ENCODE measurements at places on chromosomes 12 and 14.
A peak's percentile ranks its signal among the peaks of the same experiment; 100 is the strongest.

GRCh38 chr12:90839346-90839745, 115.6 kb downstream of the CCER1 start:
- DNase-seq = no peak

GRCh38 chr14:71290301-71290700, 383.0 kb downstream of the PCNX1 start:
- DNase-seq = no peak

DNA sequence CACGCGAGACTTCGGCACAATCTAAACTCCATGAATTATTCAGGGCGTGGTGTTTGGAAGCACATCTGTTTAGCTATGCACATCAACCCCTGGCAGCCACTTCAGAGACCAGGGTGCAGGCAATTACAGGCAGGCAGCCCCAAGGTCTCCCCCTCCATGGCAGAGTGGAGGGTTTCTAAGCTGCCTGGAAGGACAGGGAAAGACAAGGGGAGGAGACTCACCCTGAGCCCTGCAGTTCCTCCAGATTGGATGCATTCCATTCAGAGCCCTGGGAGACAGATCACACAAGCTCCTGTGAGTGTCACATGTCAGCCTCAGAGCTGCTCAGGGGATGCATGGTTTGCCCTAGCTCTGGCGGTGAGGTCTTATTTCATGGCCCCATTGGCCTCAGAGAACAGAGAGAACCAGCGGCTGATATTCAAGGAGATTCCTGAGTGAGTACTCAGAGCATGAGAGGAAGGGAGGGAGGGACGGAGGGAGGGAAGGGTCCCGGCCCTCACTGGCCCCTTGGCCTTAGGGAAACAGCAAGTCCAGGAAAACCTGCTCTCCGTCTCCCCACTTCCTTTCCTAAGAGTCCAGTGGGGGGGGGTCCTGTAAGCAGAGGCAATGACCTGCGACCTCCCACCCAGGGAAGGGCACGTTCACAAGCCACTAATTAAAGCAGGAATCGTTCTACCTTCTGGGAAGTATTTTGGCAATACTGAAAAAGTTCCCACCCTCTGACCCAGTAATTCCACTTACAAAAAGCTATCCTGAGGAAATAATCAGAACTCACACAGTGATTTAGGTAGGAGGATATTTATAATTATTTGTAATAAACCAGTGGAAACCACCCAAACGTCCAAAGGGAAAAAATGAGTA, 55.1 kb downstream of the SSH1 start:
- DNase-seq = no peak

DNA sequence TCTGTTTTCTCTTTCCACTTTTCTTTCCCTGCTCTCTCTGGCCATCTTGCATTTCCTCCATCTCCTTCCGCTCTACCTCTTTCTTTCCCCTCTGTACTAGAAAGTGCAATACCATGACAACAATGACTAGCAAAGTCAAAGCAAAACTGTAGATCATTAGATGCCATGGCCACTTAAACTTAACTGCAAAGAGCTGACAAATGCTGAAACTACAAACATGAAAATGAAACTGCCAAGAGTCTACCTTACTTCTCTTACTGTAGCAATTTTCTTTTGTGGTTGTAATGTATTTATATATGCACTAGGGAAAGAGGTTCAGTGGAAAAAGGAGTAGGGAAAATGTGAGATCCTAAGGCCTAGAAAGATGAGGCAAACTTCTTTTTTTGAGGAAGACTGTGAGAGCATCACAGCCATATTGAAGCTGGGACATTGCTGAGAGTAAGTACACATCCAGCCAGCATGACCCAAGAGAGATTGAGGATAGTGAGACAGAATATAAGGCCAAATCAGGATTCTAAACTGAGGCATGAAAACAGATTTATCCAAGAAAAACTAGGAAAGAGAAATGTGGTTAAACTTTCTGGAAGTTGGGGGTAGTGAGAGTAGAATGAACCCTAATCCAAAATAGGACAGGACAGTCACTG, 276.6 kb upstream of the NAV3 start:
- DNase-seq = no peak

DNA sequence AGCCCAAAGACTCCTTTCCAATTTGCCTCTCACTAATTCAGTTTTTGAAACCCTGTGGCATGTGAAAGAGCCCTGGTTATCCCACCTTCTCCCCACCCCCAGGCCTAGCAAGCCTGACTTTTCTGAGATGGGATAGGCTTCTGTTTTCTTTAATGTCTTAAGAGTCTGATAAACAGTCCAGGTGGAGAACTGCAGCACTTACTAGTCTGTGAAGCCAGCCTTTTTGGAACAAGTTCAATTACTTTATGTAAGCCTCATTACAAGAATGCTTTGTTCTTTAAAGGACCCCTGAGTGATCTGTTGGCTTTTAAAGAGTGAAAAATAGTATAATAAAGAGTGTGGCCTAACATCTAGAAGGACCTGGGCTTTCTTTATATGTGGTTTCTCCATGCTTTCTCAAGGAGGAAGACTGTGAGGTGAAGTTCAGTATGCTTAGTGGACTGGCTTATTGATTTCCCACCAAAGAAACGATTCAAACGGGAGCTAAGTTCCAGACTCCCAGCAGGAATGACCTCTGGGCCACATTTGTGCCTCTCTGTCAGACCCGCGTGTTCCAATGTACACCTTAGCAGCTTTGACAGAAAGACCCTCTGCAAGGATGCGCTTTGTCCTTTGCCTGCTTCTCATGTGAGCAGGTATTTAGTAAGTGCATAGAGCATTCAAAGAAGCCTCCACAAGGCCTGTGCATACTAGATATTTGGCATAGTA, 129.5 kb downstream of the DAAM1 start:
- no peak for DNase-seq

GRCh38 chr12:124393831-124394230, 98.9 kb downstream of the RFLNA start:
- DNase-seq = no peak

DNA sequence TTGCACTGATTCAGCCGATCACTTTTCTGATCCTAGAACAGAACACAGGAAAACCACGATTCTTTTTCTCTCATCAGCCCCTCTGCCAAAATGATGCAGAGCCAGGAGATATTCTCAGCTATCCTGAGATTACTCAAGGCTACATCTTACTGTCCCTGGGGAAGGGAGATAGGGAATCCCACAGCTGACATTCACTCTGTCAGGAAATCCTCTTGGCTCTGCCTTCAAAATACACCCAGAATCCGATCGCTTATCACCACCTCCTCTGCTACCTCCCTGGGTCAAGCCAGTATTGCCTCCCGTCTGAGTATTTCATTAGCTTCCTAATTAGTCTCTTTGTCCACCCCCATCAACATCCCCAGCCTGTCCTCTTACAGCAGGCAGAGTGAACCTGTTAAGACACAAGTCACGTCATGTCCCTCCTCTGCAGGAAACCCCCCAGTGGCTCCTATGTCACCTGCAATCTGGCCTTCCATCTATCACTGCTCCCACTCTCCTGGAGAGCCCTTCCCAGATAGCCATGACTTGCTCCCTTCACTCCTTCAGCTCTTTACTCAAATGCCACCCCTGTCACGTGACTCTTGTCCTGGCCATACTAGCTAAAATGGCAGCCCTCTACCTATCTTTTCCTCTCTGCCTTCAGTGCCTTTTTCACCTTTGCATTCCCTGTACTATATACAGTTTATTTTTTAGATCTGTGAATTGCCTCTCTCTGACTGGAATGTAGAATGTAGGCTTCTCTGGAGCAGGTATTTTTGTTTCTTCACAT, 70.3 kb downstream of the GALNT4 start:
- DNase-seq = no peak

- DNase-seq = no peak
Measured at GRCh38 chr14:93963692-93964091, 12.7 kb downstream of the ASB2 start.

DNA sequence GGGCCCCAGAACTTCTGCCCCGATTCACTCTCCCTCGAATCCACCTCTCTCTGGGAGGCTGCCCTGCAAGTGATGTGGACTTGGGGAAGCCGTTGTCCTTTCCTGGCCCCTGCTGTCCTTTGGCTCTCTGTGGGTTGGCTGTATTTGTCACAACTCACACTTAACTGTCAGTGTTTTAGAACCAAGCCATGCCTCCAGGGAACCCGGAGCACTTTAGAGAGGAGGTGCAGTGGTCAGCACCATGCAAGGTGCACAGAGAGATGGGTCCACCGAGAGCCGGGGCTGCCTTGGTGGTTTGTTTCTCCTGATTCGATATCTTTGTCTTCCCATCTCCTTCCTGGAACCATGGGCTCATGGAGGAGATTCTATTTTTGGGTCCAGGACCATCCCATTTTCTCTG, 129.5 kb upstream of the RTL1 start:
- DNase-seq = peak; percentile 9

DNA sequence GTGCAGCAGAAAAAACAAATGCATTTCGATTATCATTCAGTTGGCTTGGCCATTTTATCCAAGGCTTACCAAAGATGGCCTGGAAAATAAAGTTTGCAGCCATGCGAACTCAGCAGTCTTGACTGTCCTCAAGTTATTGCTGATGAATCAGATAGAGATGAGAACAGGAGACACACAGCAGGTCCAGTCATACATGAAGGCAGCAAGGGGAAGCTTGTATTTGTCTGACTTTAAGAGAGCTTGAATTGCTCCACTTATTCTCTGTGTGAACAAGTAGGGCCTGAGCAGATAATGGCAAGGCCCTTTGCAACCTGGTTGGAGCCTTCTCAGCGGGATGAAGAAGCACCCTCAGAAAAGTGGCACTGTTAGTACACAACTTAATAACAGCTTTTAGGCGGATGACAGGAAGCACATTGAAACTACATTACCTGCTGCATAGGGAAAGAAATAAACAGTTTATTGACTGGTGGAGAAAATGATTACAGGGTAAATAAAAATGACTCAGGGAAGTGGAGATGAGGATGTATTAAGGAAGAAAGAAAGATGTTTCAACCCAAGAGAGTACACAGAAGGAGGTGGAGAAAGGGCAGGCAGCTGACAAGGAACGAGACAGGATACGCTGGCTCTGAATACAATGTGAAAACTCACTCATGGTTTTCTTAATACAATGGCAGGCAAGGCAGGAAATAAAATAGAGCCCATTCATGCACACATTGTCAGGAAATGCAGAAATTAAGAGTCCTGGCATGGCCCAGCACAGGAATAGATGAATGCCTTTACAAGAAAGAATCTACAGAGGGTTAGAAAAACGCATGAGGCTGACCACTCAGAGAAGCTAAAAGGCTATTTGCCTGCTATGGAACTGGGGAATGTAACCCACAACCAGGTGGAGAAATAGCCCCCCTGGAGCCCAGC, 128.4 kb downstream of the GALC start:
- no peak for DNase-seq

DNA sequence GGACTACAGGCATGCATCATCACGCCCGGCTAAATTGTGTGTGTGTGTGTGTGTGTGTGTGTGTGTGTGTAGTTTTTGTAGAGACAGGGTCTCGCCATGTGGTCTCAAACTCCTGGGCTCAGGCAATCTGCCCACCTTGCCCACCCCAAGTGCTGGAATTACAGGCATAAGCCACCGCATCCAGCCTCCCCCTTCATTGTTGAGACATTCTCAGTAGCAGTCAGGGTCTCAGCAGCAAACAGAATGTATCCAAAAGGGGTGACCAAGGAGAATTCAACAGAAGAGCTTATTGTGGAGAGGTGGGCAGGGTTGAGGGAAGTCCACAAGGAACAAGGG, 37.3 kb upstream of the PLEKHG6 start:
- DNase-seq = no peak

DNA sequence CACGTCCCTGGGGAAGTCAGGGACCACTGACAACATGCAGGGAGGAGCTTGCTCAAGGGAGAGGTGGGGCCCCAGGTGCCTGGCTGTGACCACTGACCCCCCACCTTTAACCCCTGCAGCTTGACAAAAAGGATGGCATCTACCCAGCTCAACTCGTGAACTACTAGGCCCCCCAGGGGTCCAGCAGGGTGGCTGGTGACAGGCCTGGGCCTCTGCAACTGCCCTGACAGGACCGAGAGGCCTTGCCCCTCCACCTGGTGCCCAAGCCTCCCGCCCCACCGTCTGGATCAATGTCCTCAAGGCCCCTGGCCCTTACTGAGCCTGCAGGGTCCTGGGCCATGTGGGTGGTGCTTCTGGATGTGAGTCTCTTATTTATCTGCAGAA, 26.3 kb downstream of the HIP1R start:
- DNase-seq = no peak

GRCh38 chr12:43861015-43861839, 25.3 kb downstream of the TMEM117 start:
- DNase-seq = no peak

GRCh38 chr12:67420506-67420905, 151.3 kb downstream of the CAND1 start:
- no peak for DNase-seq

DNA sequence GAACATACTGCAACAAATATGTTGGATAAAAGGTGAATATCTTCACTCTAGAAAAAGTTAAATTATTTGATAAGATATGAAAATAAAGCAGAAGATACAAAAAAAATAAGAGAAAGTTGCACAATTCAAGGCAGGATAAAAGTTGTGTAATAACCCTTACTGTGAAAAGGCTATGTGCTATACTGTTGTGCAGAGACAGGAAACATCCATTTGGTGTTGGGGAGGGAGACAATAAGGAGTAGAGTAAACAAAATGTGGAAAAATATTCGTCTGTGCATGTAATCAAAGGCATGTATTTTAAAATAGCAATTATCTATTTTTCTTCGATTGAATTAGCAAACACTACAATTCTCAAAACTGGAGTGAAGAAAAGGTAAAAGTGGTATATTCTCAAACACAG, 34.8 kb downstream of the PTHLH start:
- DNase-seq = no peak

GRCh38 chr12:85363382-85364190, 83.6 kb downstream of the ALX1 start:
- DNase-seq = no peak

DNA sequence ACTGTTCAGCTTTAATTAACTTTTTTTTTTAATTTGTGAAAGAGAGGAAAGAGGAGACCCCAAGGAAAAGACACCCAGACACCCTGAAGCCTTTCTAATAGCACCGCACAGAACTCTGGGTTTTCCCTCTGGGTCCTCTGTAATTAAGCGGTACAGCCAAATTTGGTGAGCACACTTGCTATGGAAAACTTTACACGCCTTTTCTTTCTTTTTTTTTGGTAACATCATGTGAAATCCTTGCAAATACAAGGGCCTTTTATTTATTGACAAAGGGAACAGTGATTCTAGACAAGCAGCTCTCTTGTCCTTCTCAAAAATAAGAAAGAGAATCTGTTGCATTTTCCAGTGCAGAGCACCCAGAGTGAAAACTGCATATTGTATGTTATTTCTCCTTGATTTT, 44.4 kb upstream of the CPM start:
- no peak for DNase-seq

DNA sequence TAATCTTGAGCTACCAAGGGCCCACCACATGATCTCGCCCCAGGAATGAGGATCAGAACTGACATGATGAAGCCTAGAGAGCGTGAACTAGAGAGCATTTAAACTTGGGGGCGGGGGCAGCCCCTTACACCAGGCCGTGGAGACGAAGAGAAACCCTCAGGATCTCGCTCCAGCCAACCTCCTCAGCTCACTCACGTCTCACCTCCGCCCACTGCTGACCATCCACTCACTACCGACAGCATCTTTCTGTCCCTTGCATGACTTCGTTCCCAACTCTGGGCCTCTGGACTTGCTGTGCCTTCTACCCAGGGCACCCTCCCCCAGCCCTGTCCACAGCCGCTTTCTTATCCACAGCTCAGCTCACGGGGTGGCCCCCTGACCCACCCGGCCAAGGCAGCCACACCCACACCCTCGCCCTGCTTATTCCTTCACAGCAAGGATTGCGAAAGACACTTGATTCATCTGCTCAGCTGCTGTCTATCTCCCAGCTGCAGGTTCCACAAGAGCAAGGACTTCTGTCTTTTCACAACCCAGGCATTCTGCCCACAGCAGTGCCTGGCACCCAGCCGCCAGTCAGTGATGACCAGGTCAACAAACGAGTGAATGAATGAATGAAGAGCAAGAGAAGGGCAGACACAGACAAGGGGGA, 6.4 kb downstream of the STX2 start:
- DNase-seq = no peak

- no peak for DNase-seq
Measured at GRCh38 chr14:68160779-68161546, 341.4 kb downstream of the RAD51B start.
